ENCODE measurements at places on chromosomes 6 and 20. TPM values are rescaled to one million over a fixed set of nuclear protein-coding genes. Genes with fewer than 3 reads are reported as not detected.

FILIP1 gene
- 0.70 TPM for total RNA-seq

TTBK1 gene
- 0.62 TPM for total RNA-seq

SLC22A3 gene
- 4.6 TPM for total RNA-seq

BPIFA1 gene
- not detected for total RNA-seq

OR2H1 gene
- total RNA-seq: not detected

DYNLT2 gene
- total RNA-seq: 1.5 TPM

SIRPD gene
- total RNA-seq: not detected

KPNA5 gene
- total RNA-seq: 9.9 TPM

MATN4 gene
- 0.35 TPM for total RNA-seq

TLDC2 gene
- total RNA-seq: 0.29 TPM

ATXN1 gene
- total RNA-seq: 10.2 TPM

GSTA4 gene
- 30.7 TPM for total RNA-seq

POLR3F gene
- total RNA-seq: 14.1 TPM

ENPP4 gene
- 8.7 TPM for total RNA-seq

MED23 gene
- 21.7 TPM for total RNA-seq

EMILIN3 gene
- 3.9 TPM for total RNA-seq

SPEF1 gene
- 0.44 TPM for total RNA-seq

FAM217B gene
- 24.4 TPM for total RNA-seq

TGIF2 gene
- total RNA-seq: 126 TPM

LRRC73 gene
- 1.0 TPM for total RNA-seq

VARS2 gene
- 39.4 TPM for total RNA-seq

RPL10A gene
- 1,719 TPM for total RNA-seq

LINC00237 gene
- total RNA-seq: not detected

PHF3 gene
- total RNA-seq: 65.2 TPM

ARMH2 gene
- not detected for total RNA-seq

KCNK5 gene
- total RNA-seq: 29.8 TPM

BTNL2 gene
- total RNA-seq: not detected

SLC25A27 gene
- 10.3 TPM for total RNA-seq

CLPSL2 gene
- not detected for total RNA-seq

TFAP2C gene
- total RNA-seq: 0.31 TPM

SOX18 gene
- 2.8 TPM for total RNA-seq

FOXS1 gene
- not detected for total RNA-seq

TOX2 gene
- total RNA-seq: 2.5 TPM

TMEM170B gene
- total RNA-seq: 5.3 TPM

NEURL2 gene
- 4.9 TPM for total RNA-seq

OPRL1 gene
- total RNA-seq: 3.0 TPM

MUCL3 gene
- 0.25 TPM for total RNA-seq

SLC17A9 gene
- total RNA-seq: 8.7 TPM

DAAM2 gene
- total RNA-seq: 1.2 TPM

SLC16A10 gene
- 13.8 TPM for total RNA-seq

Measured in endodermal cell (in vitro differentiated cells).